Neural progenitor cell (in vitro differentiated cells): ENCODE measurements at places on chromosomes 3 and 15.

DNA sequence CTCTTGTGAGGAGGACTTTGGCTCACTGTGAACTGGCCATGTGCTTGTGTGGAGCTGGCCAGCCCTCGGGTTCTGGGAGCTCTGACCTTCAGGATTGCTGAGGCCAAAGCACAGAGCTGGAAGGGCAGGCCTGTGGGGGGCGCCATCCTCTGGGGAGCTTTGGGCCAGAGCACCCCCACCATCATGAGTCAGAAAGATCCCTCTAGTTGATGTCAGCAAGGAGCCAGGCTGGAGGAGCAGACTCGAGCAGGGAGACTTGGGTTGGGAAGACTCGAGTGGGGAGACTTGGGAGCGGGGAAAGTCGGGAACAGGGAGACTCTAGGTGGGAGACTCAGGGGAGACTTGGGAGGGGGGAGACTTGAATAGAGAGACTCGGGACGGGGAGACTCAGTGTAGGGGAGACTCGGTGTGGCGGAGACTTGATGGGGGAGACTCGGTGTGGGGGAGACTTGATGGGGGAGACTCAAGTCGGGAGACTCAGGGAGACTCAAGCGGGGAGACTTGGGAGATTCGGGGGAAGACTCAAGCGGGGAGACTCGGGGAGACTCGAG, 37.7 kb upstream of the PLXNA1 start:
- no peak for DNase-seq

DNA sequence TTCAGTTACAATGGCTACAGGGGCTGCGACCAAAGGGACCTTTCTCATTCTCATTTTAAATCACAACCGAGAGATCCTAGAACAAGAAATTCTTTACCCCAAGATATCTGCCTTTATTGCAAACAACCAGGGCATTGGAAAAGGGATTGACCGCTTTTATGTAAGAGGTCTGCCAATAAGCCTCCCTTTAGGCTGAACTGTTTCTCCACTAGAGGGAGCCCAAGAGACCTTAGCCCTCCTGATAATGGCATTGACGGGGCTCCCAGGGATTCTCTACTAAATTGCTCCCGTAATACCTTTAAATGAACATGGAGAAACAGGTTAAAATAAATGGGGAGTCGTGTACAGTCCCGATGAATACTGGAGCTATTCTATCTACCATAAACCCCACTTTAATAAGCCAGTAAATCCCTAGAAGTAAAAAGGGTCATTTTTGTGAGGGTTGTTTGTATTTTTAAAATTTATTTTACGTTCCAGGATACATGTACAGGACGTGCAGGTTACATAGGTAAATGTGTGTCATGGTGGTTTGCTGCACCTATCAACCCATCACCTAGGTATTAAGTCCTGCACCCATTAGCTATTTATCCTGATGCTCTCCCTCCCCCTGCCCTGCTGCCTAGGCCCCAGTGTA, 7.5 kb upstream of the IGSF10 start:
- peak; percentile 80 for DNase-seq

DNA sequence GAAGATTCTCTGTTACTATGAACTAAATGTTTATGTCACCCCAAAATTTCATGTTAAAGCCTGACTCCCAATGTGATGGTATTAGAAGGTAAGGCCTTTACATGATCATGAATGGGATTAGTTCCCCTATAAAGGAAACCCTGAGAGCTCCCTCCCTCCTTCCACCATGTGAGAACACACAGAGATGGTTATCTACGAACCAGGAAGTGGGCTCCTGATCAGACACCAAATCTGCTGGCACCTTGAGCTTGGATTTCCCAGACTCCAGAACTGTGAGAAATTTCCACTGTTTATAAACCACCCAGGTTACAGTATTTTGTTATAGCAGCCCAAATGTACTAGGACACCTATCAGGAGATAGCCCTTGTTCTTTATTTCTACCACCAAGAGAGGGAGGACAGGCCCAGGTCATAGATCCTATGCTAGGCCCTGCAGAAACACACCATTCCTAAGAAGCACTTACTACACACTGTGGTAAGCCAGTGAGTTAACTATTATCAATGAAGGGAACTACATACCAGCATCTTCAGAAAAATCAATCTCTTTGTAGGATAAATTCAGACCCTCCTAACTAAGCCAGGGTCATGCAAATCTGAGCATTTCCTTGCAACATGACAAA, 59.0 kb downstream of the PRKAR2A start:
- DNase-seq, result no peak

GRCh38 chr3:171219258-171219657, 192.7 kb upstream of the SLC2A2 start:
- DNase-seq, result no peak

GRCh38 chr3:16504242-16504641, 9.3 kb downstream of the RFTN1 start:
- DNase-seq, result no peak

DNA sequence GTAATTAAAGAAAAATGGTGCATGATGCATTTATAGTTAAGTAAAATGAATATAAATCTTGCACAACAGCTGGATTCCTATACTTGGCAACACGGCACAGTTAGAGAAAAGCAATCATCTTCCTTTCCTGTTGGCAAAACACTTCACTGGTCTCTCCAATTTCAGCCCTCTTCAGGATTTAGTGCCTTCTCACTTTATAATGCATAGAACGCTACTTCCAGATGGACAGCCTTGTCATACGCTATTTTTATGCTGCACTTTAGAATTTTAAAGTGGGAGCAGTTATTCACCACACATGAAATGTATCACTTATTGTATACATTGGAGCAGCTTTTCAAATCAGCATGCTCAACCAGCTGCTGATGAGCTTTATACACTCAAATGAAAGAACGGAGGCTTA, 194.4 kb upstream of the GBE1 start:
- no peak for DNase-seq

DNA sequence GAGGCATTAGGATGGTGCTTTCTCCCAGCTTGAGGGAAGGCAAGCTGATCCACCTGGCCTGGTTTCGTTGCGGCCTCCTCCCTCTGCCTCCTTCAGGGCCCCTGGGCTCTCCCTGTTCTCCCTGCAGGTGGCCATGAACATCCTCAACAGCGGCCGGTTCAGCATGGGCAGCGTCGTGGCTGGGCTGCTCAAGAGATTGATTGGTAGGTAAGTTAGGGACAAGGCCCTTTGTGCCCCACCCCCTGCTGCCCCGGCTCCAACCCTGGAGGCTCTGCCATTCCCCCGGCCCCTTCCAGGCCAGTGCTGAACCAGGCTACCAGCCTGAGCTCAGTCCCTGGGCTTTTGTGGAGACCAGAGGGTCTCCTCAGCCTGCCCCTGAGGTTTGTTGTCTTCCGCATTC, 23.0 kb downstream of the ACAD9 start:
- no peak for DNase-seq

GRCh38 chr15:60396958-60397771, 621 bp downstream of the ANXA2 start:
- peak; percentile 80 for DNase-seq

GRCh38 chr3:87179642-87180041, 47.5 kb upstream of the CHMP2B start:
- DNase-seq, result no peak

DNA sequence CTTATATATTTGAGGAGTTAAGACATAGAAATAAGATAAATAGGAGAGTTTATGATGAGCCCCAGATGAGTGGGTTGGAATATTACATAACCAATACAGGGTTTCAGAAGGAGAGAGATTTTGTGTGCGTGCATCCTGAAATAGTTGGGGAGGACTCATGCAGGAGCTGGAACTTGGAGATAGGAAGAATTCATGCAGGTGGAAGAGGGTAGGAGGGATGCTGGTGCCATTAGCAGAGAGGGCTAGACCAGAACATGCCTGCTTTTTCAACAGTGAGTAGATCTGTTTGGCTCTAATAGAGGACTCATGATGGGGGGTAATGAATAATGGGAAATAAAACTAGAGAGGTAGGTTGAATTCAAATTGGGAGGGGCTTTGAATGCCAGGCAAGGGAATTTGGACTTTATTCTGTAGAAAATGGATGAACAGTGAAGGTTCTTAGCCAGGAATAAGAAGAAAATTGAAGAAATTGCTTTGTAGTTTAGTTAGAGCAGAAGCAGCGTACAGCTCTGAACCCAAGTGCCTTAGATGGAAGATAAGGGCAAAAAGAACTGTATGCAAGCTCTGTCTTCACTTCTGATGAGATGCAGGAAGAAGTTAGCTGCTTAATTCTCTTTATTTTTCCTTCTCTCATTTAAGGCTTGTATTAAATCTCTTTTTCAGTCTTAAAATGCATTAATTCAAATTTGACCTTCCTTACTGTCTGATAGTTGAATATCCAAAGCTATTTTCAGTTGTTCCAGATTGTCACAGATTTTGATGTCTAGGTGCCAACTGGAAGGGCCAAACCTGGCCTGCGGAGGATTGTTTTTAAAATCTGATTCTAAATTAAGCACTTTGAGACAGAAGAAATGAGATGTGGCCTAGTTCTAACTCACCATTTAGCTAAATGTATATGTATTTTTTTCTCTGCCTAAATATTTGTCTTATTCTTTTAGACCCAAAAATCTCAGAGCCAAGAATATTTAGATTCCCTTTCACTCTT, 86.3 kb downstream of the PPM1L start:
- no peak for DNase-seq

DNA sequence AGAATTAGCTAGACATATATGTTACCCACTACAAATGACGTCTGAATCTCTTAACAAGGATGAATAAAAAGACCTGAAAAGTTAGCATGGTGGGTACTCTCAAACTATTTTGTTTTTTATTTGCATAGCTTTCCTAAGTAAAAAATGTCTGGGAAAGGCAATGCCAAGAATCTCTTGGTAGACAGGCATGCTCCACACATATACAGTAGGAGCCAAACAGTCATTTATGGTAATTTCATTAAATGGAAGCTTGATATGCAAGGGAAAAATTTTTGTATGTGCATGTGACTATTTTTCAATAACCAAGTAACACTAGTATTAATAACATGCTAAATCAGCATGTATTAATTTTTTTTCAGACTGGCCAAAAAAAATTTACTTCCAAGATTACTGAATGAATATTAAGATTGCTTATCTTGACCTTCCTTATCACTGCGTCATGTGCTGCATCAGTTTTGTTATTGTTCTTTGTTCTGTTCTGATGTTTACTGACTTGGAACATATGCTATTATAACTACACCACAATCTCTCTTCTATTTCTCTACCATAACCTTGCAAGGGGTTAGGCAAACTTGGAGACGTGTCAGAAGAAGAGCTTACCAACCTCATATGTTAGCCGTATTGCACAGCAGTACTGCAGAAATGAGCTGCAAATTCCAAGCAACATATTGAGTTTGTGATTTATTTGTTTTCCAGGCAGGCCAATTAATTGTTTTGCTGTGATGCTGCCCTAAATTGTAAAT, 255.3 kb downstream of the RBMS3 start:
- no peak for DNase-seq

DNA sequence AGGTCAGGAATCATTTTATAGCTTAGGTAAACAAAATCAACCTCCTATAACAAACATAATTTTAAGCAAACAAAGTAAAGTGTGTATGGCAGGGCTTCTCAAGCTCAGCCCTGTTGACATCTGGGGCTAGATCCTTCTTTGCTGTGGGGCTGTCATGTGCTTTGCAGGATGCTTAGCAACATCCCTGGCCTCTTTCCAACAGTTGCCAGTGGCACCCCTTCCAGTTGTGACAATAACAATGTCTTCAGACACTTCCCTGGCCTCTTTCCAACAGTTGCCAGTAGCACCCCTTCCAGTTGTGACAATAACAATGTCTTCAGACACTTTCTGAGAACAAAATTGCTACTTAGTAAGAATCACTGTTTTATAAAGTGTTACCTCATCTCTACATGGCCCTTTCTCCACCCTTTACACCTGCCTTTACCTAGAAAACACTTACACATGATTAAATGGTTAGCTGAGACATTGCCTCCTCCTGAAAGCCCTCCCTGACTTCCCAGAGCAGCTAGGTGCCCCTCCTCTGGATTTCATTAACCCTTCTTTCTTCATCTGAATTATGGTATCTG, 194.0 kb upstream of the LMCD1 start:
- no peak for DNase-seq

DNA sequence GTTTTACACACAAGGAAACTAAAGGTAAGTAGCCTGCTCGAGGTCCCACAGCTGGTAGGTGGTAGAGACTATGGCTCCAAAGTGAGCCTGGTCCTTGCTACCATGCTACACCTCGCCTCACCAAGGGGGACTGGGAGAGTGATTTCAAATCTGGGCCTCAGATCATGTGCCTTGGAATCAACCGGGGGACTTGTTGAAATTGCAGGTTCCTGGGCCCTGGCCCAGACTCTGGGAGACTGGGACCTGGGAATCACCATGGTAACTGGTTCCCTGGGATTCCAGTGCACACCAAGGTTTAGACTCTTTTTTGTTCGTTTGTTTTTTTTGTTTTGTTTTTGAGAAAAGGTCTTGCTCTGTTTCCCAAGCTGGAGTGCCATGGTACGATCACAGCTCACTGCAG, 21.1 kb downstream of the DNASE1L3 start:
- no peak for DNase-seq

DNA sequence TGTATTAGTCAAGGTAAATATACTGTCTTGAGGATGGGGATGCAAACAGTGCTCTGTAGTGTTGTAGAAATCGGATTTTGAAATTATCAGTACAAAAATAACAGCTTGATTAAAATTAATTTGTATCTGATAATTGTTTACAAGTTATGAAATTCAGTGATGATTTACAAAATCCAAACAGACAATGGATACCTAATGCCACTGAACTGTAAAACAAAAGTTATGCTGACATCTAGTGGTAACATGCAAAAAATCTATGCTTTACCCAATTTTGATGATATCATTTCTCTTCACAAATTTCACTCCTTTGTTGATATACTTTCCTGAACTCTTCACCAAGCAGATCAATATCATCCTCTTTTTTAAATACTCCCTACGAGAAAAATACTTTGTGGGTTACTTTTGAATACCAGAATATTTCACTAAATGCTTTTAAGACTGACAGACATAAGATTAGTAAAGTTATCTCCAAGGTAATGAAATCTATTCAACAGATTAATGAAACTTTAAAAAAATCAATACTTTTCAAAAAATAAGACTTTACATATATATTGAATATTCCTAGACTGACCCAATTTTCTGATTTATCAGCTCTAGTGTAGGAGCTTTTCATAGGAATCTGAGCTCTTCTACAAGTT, 36.0 kb downstream of the MNS1 start:
- DNase-seq, result peak; percentile 11

DNA sequence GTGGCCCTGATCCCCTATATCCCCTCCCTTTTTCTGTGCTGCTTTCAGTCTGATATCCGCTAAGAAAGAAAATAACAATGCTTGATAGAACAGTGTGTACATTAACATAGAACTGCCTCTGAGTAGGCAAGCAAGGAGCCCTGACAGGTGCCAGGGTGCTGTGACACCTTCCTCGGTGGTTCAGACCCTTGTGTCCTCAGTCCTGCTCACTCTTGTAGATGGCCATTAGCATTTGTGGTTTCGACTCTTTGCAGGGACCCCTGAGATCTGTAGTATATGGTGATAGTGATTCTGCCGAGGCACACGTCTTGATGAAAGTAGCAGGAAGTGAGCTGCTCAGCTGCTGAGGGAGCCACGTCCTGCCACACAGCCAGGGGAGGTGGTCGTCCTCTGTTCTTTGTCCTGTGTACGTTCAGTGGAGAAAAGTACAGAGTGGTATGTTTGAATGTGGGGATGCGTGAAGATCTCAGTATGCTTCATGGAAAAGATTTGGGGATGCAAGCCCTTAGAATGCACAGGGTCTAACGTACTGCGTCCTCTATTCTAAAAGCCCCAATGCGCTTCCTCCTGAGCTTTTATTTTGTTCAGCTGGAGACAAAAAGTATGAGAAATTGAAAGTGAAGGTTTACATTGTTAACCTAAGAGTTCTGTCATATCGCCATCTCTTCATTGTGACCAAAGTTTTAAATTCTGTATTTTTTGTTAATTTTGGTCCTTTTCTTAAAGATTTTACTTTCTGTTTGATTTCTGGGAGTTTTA, 35.4 kb downstream of the PXYLP1 start:
- DNase-seq, result no peak

- no peak for DNase-seq
Observed at GRCh38 chr3:109548192-109548938, 211.0 kb upstream of the DPPA4 start.
